Stimulated activated naive CD4-positive, alpha-beta T cell (primary cell): ENCODE measurements at places on chromosomes 7 and 10.

DNA sequence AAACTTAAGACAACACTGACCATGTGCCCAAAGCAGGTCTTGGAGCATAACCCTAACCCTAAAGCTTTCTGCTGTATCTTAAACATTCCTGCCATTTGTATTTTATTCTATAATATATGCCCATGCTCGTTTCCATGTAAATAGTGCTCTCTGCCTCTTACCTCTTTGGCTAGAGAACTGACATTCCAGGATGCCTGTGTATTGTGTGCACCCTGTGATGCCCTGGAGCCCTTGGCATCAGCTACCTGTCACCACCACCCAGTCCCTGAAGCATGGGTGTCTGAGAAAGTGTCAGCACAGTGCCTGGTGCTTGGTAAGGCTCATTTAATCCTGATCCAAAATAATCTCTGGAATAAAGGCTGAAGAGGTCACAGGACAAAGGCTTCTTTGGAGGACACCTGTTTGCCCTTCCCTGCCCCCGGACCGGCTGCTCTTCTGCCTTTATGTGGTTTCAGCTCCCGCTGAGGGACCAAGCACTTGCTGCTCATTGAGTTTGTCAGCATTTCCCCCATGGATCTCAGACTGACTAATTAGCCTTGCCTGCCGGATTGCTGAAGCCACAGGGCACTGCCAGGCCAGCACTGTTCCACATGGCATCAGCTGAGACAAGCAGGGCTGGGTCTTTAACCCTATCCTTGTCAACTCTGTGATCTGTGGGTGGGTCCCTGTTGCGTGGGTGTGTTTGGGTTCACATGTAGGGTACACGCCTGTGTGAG, 139.1 kb upstream of the SORCS3 start:
- no peak for DNase-seq

- no peak for DNase-seq
Measured at GRCh38 chr7:33716581-33717477, 188.5 kb upstream of the BMPER start.

DNA sequence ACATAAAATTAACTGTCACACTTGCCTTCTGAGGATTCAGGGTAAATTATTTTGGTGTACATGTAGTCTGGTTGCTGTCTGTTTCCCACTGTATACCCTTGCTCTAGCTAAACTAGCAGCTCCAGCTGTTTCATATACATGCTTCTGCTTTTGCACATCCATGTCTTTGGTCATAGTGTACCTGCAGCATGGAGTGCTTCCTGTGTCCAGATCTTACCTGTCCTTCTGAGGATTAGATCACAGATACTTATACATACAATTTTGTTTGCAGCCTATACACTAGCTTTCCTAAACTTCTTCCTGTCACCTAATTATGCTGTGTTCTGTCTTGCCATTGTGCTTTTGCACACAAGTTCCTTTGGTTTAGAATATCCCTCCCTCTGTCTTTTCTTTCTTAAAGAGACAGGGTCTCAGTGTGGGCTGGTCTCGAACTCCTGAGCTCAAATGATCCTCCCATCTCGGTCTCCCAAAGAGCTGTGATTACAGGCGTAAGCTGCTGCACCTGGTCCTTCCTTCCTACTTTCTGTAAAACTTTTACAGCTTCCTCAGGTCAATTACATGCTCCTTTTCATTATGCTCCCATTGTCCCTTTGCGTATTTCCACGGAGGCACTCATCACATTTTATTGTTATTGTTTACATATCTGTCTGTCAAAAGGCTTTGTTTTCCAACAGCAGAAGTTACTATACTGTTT, 33.8 kb downstream of the TPST1 start:
- no peak for DNase-seq

DNA sequence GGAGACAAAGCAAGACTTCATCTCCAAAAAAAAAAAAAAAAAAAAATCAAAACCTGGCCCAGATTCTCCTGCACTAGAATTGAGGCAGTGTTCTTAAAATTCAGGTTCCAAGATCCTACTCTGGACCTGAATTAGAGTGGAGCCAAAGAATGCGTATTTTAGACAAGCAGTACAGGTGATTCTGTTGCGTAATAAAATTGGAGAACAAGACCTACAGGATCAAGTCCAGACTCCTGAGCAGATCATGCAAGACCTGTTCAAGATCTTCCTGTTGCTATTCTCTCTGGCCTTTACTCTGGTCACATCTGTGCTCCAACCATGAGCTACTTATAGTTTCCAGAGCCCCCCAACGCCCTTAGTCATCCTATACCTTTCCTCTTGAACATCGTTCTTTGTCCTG, 51.5 kb upstream of the RSBN1L start:
- DNase-seq, result no peak

DNA sequence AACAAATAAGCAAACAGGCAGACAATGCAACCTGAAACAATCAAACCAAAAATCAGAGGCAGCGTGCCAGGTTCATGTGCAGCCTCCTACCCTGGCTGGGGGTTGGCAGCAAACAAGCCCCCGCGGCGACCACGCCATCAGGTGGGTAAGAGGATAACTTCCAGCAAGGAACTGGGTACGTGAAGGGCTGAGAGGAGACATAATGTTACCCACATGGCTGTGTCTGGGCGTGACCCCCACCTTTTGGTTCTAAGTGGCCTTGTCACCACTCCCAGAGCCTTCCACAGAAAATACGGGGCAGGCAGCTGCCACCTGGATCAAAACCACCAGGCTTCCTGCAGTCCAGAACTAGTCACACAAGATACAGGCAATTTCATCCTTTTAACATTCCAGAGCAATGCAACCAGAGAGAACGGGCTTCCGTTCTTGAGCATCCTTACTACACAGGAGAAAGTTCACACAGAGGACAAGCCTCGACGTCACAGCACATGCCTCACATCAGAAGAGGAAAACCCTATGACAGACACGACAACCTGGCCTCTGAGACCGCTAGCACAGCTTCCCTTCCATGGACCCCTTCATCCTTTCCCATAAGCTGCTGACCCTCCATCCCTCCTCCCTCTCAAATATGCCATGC, 171.0 kb downstream of the GRID1 start:
- DNase-seq, result no peak

DNA sequence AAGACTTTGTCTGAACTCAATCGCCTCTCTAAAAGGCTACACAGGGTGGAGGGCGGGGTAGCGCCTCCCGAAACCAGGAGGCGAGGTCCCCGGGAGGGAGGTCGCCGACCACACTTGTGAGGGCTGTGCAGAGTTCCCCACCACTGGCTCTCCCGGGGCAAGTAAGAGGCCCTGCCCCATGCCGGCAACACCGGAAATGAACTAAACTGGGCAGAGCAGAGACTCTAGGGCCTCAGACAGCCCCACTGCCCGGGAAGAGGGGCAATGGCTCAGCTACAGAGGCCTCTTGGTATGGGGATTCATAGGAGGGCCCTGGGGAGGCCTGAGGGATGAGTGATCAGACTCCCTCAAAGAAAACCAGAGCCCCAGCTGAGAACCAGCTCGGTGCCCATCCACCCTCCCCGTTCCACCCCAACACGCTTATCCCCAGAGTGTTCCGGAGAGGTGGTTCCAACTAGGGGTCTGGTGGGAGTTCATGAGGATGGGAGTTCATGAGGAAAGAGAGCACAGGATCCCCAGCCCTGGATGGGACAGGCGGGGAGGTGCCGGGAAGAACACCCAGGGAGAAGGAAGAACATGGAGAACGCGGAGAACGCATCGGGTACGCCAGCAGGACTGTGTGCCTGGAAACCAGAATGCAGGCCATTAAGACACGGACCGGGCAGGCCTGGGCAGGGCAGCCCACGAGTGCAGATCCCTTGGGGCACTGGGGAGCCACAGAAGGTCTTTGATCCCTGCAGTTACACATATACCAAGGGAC, 89.4 kb upstream of the MYL10 start:
- no peak for DNase-seq

DNA sequence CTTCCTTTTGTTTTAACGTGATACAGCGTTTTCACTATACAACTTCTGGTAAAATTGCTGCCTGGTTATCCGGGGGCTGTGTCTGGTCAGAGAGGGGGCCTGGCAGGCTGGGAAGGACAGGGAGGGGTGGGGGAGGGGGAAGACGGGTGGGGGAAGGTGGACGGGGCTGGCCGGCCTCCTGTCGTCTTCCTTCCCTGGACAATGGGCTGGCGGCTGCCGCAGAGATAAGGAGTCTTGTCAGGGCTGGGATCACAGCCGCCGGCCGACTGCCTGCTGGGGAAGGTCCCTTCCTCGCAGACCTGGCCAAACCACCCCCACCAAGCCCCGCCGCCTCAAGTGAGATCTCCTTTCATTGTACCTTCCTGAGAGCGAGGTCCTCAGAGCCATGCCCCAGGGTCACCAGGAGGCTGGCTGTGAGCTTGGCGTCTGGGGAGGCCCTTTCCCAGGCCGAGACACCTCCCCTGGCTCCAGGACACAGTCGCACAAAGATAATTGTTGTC, 151.2 kb upstream of the TNRC18 start:
- DNase-seq, result no peak

GRCh38 chr10:98141484-98142073, 7.1 kb downstream of the R3HCC1L start:
- DNase-seq, result no peak

- DNase-seq, result no peak
Measured at GRCh38 chr10:120460186-120460585, 3.2 kb downstream of the PLPP4 start.

DNA sequence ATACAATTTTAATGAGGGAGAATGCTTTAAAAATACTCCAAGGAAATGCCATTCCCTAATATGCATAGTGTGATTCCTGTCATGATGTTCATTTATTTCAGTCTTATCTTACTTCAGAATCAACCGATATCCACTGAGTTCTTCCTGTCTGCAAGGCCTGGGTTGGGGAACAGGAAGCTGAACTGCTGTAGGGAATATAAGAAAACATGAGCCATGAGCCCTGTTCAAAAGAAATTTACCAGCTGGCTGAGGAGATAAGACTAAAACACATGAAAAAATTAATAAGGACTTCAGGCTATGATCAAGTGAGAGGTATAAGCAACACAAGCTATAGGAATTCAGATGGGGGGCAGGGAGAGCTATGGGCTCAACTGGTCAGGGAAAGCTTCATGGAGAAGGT, 184.7 kb downstream of the PLPP4 start:
- DNase-seq, result no peak

- DNase-seq, result no peak
Measured at GRCh38 chr7:25944777-25945515, 207.1 kb upstream of the NFE2L3 start.

DNA sequence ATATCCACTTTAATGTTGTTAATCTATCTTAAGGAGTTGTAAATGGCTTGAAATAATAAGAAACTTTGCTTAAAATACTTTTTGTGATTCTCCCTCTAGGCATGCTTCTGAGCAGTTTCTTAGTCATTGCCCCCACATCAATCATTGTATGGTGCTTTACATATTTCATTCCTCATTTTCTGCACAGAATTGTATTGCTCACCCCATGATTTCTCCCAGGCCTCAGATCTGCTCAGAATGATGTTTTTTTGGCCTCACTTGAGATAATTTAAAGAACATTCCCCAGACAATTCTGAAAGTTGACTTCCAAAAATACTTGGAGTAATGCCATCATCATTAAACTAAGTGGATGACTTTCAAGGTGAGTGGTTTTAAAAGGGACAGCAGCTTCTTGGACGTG, 82.1 kb upstream of the PRPS1L1 start:
- no peak for DNase-seq

- DNase-seq, result no peak
Measured at GRCh38 chr7:115116773-115117715, 195.2 kb downstream of the MDFIC start.

- DNase-seq, result no peak
Measured at GRCh38 chr10:56912043-56912442, 551.0 kb upstream of the ZWINT start.

- DNase-seq, result no peak
Measured at GRCh38 chr7:12721286-12721830, 33.9 kb downstream of the ARL4A start.

DNA sequence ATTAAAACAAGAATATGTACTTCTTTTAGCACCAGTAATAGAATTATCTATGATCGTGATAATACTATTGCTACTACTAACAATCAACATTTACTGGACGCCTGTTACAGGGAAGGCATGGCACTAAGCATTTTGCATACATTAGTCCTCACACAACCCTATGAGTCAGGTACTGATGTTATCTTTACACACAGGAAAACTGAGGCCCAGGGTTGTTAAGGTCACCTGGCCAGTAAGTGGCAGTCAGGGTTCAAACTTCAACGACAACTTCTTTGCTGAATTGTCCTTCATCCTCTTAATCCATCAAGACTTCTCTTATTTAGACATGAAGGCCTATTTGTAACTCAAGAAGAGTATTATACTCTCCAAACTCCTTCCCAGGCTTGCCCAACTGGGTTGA, 41.9 kb upstream of the ACSL5 start:
- DNase-seq, result no peak

DNA sequence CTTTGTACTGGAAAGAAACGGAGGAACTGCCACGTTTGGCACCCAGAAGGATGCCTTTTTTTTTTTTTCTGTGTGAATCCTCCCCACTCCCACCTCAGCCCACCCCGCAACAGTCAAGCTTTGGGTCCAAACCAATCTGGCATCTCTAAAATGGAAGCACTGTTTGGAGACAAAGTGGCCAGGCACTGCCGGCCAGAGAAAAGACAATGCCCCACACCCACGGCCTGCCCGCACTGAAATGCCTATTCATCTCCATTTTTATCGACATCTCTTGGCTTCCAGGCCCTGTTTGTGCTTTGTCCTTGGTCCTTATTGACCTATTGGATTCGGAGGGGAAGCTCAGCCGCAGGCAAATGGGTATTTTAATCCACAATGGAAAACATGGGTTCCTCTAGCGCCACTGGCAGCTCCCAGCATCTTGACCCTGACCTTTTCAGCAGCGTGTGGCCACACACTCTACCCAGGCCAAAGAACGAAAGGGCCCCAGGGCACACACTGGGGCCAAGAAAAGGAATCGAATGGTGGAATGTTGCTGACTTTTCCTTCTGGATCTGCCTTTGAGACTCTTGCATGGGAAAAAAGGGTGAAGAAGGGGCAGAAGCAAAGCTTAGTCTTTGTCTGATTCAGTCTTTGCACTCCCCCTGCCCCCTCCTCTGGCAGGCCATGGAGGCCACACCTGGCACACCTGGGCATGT, 162.6 kb upstream of the CDCA7L start:
- no peak for DNase-seq

- no peak for DNase-seq
Measured at GRCh38 chr10:1754506-1755153, 17.3 kb upstream of the ADARB2 start.

- DNase-seq, result no peak
Measured at GRCh38 chr10:15660990-15661389, 58.7 kb downstream of the ITGA8 start.

DNA sequence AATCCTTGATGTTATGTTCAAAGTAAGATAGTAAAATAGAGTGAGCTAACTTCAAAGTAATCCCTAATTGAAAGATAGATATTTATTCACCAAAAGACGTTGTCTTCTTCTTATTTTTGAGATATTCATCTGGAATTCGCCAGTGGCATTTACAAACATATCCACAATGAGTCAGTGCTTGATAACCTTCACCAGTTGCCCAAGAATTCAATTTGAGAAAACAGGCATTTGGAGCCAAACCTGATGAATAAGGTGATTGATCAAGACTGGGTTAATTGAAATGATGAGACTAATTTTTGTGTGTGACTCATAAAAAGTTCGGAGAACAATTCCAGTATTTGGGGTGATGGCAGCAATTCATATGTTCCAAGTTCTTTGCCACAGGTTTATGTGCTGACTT, 344.0 kb downstream of the ARL4A start:
- no peak for DNase-seq

GRCh38 chr7:67445728-67446127, 449.1 kb downstream of the TYW1 start:
- DNase-seq, result no peak
